CD4-positive, alpha-beta memory T cell (primary cell): ENCODE measurements at places on chromosomes 5 and 9.

DNA sequence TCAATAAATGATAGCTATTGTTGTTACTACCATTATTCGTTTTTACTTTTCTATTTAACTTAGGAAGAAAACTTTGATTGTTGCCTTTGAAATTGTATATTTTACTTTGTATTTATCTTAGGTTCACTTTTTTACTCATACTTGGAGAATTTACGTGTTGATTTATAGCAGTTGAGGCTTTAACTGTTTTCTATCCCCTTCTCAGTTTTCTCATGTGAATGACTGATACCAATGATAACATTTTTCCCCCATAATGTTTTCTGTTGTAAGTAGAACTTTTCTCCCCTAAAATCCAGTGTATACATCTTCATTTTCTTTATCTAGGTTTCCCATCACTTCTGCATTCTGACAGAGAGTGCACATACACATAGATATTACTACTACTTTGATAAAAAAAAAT is 54.4 kb downstream of the FSD1L start:
- no peak for DNase-seq

DNA sequence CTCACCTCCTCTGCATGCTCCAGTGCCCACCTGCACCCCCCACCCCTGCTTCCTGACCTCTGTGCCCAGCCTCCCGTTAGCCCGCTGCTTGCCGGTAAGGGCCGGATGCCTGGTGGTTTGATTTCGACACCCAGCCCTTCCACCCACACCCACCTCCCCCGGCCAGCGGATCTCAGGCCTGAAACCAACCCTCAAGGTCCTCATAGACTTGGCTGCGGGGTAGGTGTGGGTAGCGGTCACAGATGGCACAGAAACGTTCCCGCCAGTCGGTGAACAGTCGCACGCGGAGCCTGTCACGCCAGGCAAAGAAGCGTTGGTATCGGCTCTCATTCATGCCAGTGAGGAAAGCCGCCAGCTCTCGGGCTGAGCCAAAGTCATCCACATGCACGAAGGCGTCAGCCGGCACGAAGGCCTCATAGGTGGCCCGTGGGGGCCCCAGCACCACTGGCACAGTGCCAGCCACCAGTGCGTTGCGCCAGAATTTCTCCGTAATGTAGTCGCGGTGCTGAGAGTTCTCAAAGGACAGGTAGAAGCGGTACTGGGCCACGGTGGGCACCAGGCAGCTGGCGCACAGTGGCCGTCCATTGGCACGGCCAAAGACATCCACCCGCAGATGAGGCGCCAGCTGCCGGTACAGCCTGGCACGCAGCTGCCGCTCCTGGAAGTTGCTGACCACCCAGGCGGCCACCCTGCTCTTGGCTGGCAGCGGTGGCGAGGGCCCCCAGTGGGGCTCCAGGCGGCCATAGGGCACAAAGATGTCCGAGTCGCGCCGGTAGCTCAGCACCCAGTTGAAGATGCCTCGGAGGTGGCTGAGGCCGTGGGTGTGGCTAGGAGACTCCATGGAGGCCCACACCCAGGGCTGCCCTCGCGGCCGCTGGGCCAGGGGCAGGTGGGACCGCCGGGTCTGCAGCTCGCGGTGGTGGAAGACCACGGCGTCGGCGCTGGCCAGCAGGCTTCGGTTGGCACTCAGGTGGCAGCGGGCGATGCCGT is 1.1 kb downstream of the FUT7 start:
- no peak for DNase-seq

GRCh38 chr9:13264788-13265187 is 14.7 kb downstream of the MPDZ start:
- DNase-seq, result no peak

- no peak for DNase-seq
These were observed 409.3 kb downstream of the ADGRV1 start for GRCh38 chr5:90967851-90968250.

- DNase-seq, result no peak
These were observed 5.5 kb downstream of the NOL6 start for GRCh38 chr9:33468215-33468730.
